ENCODE measurements at places on chromosomes 5 and 9.

DNA sequence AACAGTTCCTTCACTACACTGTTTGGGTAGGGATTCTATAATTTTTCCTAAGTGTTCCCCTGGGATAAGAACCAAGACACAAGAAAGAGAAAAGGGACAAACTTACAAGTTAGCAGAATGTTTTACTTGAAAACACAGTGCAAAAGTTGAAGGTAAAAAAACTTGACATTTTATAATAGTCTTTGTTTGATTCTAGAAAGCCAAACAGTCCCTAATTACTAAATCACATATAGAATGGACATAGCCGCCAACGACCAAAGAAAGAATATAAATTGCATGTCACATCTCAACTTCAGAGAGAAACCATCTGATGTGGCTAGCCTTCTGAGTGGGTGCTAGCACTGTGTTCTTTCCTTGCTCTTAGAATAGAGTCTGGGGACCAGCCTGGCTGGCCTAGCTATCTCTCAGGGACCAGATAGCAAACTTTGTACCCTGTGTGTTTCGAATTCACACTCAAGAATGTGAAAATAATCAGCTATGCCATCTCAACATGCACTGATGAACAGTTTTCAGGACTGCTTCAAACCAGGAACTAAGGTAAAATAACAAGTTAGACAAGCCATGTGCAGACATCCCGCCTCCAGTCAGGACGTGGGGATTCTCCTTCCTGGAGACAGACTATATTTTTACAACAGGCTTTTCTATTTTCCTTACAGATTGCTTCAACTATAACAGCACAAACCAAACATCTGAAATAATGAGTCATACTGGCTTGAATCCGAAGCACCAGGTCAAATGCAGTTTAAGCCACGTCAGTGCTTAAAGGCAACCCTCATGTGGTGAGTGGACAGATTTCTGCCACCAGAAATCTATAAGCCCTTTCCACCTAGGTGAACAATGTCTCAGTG, 53.7 kb downstream of the LHFPL2 start:
- no peak for DNase-seq

DNA sequence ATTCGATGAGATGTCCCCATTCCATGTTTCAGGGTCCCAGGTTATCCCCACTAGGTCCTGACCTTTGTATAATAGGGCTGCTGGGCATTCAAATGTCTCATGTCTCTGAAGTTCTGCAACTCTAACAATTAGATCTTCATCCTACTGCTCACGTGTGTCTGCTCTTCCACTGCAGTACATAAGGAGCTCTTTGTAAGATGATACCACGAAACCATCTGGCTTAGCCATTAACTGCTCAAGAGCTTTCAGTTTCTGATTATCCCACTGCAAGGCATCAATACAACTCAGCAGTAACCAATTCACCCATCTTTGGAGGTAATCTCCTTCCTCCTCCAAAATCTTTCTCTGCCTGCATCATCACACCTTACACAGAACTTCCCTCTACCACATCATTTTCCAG, 49.9 kb upstream of the PPP2CA start:
- no peak for DNase-seq

- DNase-seq = no peak
These were observed 150.3 kb downstream of the FBXL7 start for GRCh38 chr5:15650266-15650665.

GRCh38 chr5:80255431-80255810, 427 bp downstream of the SERINC5 start:
- no peak for DNase-seq

DNA sequence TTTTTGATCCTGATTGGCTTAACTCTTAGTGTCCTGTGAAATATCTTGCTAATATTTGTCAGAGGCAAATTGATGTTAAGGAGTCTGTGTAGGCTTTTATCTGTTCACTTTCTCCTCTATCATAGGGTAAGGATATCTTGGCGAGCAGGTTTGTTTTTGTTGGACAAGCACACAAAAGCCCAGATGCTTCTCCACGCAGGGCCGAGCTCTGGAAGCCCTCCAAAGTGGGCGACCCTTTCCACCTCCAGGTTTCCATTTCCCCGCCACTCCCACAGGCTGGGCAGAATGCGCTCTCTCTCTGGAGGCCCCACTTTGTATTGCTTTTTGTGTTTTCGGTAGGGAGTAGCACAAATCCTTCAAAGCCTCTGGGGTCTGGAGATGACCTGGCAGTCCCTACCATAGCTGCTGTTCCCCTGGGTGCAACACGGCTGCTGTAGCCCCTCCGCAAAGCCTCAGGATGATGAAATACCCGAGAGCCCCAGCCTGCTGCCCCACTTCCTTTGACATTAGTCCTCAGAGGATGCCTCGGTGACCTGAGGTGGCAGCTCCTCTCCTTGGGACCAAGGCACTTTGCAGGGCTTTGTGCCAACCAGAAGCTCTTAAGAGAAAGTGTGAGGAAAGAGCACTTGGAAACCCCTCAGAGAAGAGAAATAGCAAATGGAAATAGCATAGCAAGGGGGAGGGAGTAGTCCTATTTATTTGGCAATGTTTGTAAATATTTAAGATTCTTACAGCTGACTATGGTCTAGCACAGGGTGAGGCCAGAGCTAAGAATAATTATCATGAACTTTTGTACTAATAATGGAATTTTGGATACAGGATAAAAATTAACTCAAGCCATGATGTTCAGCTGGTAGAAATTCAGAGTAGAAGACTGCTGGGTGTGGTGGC, 122.8 kb downstream of the ARHGEF28 start:
- no peak for DNase-seq

DNA sequence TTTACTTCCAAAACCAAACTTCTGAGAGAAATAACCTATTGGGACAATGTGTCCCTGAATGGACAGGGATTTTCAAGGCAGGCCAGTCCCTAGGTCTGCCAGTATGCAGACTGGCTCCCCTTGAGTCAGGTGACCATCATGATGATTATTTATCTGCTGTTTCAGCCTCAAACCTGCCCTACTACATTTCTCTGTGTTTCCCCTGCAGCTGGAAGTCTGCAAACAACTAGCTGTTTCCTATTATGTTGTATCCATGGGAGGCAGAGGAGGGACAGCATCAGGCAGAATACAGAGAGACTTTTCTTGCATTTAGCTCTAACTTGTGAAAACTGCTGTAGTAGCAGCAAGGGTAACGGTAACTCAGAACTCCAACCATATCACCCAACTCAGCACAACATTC, 36.2 kb upstream of the IFNK start:
- no peak for DNase-seq

DNA sequence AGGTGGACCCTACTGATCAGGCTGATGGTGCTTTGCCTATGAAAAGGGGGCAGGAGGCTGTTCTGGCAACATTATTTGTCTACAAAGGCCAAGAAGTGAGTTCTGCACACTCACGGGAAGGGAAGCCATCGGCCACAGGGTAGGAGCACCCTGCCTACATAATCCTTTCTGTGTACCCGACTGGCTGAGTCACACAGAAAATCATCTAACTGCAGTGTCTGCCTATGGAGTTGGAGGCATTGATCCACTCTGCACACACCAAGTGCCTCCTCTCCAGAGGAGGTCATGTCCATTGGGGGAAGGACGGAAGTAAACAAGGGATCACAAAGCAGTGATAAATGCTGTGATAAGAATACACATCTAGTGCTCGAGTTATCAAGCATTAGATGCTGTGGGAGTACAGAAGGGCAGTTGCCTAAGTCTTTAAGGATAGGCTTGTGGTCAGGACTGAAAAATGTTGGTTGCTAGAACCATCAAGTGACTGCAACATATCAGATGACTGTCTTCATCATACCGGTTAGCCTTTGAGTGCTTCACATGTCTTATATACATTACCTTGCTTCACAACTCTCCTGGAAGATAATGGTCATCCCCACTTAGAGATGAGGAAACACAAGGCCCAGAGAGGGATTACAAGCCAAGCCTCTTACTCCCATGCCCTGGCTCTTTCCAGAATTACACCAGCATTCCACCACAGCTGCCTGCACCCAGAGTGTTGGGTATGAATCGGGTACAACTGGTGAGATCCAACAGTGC, 1.3 kb upstream of the SLC2A8 start:
- no peak for DNase-seq

GRCh38 chr5:10981932-10982331, 220.9 kb upstream of the DAP start:
- no peak for DNase-seq

DNA sequence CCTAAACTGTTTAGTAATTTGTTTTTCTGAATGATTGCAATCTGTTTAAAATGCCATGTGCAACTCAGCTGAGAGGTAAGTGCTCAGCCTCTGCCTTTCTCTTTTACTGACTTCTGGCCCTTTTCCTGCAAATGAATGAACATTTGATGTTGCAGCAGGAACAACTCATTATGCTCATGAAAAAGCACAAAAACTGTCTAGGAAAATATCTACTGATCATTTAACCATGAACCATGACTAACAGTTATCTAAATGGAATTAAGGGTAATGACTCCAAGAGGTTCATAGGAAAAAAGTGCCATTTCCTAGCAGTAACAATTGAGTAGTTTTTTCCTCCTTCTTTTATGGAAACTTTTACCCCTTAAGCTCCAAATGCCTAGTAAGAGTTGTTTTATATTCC, 70.6 kb upstream of the ANKH start:
- DNase-seq = no peak

GRCh38 chr9:21875893-21876292, 73.5 kb downstream of the MTAP start:
- no peak for DNase-seq

DNA sequence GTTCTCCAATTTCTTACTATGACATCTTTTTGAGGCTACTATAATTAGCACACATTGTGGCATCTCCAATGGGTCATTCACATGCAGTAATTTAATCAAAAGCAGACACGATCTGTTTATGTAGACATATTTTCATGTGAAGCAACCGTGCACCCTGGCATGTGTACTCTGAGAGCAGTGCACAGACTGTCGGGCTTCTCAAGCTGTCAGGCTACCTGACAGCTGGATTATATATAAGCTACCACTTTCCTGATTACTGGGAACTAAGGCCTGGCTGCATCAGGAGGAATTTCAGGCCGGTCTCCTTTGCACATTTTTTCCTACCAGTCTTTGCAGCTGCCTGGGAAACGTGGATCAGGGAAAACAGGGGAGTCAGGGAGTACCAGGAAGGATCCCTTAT, 197.5 kb downstream of the MAPKAP1 start:
- no peak for DNase-seq

- DNase-seq = no peak
These were observed 74.4 kb downstream of the LHFPL2 start for GRCh38 chr5:78574131-78574673.

DNA sequence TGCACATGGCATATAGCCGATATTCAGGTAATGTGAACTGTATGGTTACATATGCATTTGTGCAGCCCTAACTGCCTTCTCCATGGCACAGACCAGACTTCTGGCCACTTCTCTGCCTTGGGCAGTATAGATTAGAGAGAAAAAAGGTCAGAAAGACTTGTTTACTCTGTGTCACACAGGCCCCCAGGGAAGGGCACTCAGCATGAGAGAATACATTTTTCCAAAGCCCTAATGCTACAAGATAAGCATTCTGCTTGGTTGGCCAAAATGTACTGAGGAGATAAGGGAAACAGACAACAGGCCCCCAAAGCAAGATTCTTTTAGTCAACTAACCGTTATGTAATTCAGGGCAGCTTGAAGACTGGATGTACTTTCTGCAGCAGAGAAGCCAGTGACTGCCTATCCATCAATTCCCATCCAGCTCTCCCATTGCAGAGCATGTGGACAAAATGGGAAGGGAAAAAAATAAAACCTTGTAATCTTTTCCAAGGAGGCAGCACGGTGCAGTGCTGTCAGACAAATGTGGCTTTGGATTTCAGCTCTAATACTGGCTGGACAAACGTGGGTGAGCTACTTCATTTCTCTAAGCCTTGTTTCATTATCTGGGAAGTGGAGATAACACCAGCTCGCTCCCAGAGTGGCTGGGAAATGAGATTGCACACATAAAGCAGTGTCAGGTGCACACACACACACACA, 205.9 kb downstream of the NSG2 start:
- DNase-seq = no peak

DNA sequence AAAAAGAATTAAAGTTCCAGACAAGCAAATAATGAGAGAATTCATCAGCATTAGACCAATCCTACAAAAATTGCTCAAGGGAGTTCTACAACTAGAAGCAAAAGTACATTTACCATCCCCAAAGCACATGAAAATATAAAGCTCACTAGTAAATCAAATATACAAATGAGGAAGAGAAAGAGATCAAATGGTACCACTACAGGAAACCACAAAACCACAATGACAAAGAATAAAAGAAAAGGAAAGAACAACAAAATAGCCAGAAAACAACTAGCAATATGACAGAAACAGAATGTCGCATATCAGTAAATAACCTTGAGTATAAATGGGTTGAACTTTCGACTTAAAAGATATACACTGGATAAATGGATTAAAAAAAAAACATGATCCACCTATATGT, 739.0 kb downstream of the DTWD2 start:
- DNase-seq = no peak

GRCh38 chr5:147327421-147327820, 92.6 kb downstream of the STK32A start:
- no peak for DNase-seq

DNA sequence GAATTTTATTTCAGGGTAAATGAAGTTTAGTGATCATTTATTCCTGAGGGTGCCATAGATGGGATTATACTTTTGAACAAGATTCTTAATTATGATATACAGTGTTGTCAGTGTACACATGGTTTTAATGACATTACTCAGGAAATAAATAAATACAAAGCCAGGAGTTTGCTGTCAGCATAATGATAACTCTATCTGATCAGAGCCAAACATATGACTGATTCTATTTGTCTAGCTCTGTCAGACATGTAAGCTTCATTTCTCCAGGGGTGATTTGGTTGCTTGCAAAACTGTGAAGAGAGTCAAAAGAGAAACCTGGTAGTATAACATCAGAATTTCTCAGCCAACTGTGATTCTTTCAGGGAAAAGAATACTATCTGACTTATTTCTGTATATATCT, 1425.8 kb upstream of the C9orf72 start:
- no peak for DNase-seq

- DNase-seq = no peak
These were observed 22.6 kb downstream of the TGFBR1 start for GRCh38 chr9:99127356-99128132.

GRCh38 chr9:101453776-101454570, 18.4 kb upstream of the ALDOB start:
- DNase-seq = no peak

GRCh38 chr9:119009249-119009648, 360.0 kb downstream of the BRINP1 start:
- DNase-seq = no peak

GRCh38 chr5:9653811-9654210, 23.7 kb upstream of the TAS2R1 start:
- no peak for DNase-seq

DNA sequence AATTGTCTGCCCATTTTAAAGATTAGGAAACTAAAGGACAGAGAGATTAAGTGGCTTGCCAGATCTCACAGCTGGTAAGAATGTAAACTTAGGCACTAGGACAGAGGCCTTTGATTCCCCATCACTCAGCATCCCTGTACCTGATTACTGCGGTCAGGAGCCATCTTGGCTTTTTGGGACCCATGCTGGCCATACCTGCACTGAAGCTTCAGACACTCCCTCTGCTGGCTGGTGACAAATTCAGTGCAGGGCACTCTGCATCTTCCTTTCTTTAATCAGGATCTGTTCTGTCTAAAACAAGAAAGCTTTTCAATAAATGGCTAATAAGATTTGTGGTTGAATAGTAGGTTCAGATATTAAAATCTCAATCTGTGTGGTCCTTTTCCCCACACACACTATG, 215.5 kb upstream of the RORB start:
- DNase-seq = no peak
